Activated effector memory CD4-positive, alpha-beta T cell treated with Interleukin-2 at 50 U/mL for 16 hours (primary cell): ENCODE measurements at places on chromosomes 5 and 9.

DNA sequence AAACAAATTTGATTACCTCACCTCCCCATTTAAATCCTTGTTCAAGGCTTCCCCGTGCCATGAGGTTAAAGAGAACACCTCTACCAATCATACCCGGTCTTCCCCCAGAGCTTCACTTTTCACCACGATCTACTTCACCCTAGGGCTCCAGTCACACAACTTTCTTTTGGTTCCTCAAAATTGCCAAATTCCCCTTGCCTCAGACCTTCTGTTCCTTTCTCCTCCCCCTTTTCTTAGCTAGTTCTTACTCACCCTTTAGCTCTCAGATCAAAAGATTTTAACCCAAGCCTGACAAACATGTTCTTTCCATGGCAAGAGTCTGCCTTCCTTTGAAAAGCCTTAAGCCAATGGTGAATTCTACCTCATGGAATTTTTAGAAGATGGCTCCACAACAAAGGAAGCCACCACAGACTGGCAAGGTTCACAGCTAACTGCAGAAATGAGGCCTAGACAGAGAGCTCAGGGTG, 56.7 kb downstream of the MAPKAP1 start:
- DNase-seq = no peak

DNA sequence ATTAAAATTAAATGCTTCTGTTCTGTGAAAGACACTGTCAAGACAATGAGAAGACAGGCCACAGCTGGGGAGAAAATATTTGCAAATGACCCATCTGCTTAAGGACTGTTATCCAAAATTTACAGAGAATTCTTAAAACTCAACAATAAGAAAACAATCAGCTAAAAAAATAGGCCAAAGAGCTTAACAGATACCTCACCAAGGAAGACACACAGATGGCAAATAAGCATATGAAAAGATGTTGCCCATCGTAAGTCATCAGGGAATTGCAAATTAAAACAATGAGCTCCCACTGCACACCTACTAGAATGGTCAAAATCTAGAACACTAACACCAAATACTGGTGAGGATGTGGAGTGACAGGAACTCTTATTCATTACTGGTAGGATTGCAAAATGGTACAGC, 10.3 kb downstream of the WNK2 start:
- no peak for DNase-seq

DNA sequence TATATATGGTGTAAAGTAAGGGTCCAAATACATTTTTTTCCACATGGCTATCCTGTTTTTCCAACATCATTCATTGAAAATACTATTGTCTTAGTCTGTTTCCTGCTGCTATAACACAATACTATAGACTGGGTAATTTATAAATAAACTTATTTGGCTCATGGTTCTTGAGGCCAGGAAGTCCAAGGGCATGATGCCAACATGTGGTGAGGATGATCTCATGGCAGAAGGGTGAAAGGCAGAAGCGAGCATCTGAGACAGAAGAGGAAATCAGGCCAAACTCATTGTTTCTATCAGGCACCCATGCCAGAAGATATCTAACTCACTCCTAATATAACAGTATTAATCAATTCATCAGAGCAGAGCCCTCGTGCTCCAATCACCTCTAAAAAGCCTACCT, 42.6 kb downstream of the ANKRD55 start:
- peak; percentile 33 for DNase-seq

GRCh38 chr5:181111010-181111409, 20.0 kb downstream of the OR2V1 start:
- DNase-seq = no peak

DNA sequence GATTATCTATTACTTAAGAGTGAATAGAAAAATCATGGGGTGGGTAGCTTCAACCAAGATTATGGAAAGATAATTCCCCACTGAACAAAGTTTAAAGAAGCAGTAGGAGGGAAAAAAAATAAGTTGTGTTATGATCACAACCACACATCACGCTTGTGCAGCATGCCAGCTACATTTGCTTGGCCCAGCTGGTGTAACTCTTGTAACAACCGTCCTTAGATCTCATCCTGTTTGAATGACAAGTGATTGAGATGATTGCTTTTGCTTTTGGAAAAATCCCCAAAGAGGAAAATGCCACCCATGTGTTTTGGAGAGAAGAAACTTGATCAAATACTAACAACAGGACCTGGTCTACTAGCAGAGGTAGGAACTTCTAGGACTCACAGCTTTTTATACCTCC, 107.6 kb upstream of the KIF2A start:
- no peak for DNase-seq

- no peak for DNase-seq
These were observed 51.8 kb downstream of the DUSP1 start for GRCh38 chr5:172719211-172719610.

GRCh38 chr5:73818357-73818756, 192.4 kb downstream of the ARHGEF28 start:
- DNase-seq = no peak

GRCh38 chr5:107669096-107670031, 1.4 kb downstream of the EFNA5 start:
- no peak for DNase-seq

DNA sequence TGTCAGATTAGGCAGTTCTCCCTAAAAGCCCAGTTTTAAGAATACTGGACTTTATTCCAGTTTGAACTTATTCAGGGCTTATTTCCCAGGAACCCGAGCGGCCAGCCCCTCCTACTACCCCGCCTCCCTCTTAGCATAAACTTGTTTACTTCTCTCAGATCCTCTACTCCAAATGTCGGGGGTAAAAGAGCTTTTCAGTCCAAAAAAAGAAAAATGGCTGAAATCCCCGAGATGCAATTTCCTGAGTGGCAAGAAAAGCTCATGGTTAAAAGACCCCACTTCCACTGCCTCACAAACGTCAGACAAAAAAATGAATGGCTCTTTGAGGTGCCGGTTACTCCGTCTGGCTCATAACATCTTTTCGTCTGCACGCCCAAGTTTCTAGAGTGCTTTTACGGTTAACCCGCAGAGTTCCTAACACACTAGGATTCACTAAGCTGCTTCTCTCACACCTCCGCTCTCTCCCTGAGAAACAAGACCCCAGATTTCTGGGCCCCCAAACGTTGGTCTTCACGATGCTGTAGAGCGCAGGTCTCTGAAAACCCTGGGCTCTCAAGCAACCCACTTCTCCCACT, 402 bp downstream of the BRD8 start:
- no peak for DNase-seq

DNA sequence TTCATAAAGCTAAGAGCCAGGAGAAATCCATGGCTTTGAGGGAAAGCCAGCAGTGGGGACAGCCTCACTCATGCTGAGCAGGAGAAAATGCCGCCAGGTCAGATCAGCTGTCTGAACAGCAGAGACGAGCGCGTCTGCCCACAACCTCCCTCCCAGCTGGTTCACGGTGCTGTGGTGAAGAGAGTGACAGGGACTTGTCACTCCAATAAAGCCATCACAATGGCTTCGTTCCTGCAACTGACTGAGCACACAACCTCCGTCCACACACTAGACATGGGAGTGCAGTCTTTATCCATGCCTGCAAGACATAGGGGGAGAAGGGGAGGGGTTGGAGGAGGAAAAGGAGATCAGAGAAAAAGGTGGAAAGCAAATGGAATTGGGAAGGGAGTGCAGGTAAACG, 206.9 kb downstream of the GABBR2 start:
- DNase-seq = no peak
